ENCODE measurements at places on chromosomes 5 and 9. TPM values are rescaled to one million over a fixed set of nuclear protein-coding genes. Genes with fewer than 3 reads are reported as not detected.

The BARHL1 gene
- total RNA-seq = not detected

The HINT2 gene
- total RNA-seq = 30.7 TPM

The GPSM1 gene
- total RNA-seq = 24.6 TPM

DNA sequence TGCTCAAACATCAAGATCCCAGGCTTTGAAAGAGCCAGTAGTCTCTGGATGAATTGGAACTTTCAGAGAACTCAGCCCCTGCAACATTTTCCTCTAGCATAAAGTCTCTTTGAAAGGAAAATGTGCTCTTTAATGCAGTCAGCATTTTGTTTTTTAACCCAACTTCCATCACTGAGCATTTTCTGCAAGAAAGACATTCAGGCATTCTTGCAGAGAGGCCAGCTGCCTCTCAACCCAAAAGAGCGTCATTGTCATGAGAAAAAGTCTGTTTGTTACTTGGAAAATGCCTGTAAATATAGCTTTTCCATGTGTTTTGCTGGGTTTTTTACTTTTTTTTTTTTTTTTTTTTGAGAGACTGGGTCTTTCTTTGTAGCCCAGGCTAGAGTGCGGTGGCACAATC, 225.0 kb downstream of the ADAMTSL1 start:
- DNase-seq = no peak

DNA sequence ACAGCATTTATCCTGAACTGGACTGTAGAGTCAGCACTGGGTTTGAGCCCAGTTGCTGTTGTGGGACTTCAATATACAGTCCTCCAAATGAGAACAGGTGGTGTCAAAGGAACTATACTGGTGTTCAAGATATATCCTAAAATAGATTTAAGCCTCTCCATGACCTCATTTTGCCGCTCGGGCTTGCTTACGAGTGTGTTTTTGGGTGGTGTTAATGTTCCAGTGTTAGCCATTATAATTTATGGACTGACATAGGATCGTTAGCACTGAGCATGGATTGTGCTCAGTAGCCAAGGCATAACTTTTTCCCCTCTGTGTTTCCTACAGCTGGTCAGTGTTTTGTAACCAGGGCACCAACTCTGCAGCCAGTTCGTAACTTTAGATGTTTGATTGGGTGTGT, 306.6 kb downstream of the SPATA31D1 start:
- DNase-seq = no peak

DNA sequence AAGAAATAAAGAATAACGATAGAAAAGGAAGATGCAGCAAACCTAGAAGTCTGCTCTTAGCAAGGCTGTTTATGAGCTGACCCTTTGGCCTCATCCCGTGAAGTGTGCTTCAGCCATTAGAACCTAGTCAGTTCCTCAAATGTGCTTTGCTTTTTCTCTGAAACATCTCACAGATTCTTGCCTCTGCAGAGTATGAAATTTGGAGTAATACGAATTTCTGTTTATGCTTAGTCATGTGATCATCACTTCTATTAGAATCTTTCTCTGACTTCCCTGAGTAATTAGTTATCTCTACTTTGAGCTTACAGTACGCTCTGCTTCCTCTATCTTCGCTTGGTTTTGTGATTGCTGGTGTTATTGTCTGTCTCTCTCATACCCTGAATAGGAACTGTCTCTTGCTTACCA, 11.3 kb downstream of the CYSTM1 start:
- no peak for DNase-seq

DNA sequence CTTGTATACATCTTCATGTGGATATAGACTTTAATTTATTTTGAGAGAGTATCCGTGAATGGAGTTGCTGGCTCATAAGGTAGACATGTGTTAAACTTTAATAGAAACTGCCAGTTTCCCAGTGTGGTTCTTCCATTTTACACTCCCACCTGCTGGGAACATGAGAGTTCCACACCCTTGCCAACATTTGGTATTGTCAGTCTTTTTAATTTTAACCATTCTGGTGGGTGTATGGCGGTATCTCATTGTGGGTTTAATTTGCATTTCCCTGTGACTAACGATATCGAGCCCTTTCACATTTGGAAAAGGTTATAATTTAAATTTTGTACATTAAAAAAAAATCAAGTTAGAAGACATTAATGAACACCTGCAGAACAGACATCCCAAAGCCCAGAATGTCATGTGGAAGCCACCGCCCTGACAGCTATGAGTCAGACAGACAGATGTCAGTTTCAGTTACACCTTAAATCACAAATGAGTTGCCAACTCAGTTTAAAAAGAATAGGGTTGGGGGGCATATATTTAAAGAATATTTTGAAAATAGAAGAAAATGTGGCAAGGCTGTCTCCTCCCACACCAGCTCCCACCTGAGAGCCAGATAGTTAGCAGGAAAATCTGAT, 36.9 kb downstream of the ANKRD33B start:
- DNase-seq = no peak

DNA sequence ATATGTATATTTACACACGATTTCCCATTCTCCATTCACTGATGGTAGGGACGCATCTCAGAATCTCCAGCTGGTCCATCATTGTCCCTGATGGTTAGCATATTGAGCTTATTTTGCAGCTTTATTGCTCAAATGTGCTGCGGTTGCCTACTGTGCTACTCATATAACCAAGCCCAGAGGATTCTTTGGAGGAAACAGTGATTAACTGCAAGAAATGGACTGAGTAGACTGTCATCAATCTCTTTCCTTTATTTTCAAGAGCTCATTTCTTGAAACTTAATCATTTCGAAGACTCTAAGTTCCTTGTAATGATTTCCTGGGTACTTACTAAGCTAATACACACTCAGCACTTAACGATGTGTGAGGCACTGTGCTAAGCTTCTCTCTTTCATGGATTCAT, 119.0 kb downstream of the MAT2B start:
- no peak for DNase-seq

GRCh38 chr5:169694091-169694625, 57.1 kb downstream of the DOCK2 start:
- DNase-seq = no peak

DNA sequence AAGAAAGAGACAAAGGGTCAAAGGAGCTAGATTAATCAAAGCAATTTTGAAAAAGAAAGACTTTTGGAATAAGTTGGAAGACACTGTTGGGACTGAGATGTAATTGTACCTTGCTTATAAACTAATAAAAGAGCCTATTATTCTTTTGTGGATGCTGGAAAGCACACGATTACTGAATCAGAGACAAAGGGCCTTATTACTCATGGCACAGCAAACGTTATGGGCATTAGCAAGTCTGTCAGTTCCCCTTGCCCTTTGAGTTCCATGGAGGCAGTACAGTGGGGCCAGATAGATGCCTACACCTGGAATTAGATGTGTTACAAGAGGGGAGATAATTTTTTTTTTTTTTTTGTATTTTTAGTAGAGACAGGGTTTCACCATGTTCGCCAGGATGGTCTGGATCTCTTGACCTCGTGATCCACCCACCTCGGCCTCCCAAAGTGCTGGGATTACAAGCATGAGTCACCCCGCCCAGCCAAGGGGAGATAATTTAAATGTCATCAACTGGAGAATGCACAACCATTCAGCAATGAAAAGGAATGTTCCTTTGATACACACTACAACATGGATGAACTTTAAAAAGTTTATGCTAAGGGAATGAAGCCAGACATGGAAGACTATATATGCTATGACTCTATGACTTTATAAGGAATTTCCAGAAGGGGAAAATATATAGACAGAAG, 128.9 kb downstream of the STARD4 start:
- no peak for DNase-seq

Measured in mucosa of gallbladder (tissue), 1 donor.